ENCODE measurements at places on chromosomes 11 and 22. TPM values are rescaled to one million over a fixed set of nuclear protein-coding genes. Genes with fewer than 3 reads are reported as not detected.
A peak's percentile ranks its signal among the peaks of the same experiment; 100 is the strongest.

MRPL16 gene
- polyA plus RNA-seq, result 72.3 TPM

GAS2 gene
- 0.32 TPM for polyA plus RNA-seq

TRIM29 gene
- not detected for polyA plus RNA-seq

PRDX5 gene
- polyA plus RNA-seq, result 383 TPM

ISX gene
- not detected for polyA plus RNA-seq

OR4D5 gene
- polyA plus RNA-seq, result not detected

SLC22A9 gene
- polyA plus RNA-seq, result not detected

SEC14L6 gene
- polyA plus RNA-seq, result 0.19 TPM

GRCh38 chr22:49927483-49928184 lies 9.2 kb downstream of the CRELD2 start:
- DNase-seq, result no peak

DNA sequence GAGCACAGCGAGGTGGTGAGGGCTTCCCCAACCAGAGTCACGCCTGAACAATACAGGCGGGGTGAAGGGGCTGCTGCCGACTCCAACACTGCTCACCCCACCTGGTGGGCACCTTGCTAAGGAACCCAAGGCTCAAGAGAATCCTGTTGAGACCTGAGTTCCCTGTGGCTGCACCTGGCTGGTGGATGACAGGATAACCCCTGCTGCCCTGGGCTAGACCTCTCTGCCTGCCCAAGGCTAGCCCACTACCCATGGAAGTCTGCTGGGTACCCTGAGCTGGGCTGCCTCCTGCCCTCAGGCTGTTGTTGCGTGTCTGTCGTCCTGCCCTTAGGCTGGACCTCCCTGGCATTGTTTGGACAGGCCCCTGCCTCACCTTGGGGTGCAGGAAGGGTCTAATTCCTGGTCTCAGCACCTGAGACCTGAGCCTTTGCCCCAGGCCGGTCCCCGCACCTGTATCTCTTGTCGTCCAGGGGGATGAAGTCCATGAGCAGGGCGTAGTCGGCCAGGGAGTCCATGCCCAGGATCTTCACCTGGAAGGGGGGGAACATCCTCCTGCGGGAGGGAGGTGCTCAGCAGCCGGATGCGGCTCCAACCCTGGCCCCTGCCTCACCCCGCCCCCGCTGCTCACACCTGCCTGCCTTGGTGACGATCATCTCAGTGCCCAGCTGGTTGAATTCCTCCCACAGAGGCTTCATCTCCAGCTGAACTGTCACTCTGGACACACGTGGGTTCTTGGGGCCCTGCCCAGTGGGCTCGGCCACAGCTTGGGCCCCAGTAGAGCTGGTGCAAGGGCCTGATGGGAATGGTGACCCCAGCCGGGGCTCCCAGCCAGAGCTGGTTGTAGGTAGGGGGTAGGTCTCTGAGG lies 4.9 kb upstream of the NUDT8 start:
- no peak for DNase-seq

DNA sequence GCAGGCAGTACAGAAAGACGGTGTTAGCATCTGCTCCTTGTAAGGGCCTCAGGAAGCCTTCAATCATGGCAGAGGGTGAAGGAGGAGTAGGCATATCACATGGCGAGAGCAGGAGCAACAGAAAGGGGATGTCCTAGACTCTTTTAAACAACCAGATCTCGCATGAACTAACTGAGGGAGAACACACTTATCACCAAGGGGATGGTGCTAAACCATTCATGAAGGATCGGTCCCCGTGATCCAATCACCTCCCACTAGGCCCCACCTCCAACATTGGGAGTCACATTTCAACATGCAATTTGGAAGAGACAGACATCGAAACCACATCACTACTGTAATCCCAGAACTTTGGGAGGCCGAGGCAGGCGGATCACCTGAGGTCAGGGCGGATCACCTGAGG lies 39.9 kb upstream of the LIPT2 start:
- no peak for DNase-seq

GRCh38 chr22:36384766-36385481 lies 2.8 kb downstream of the MYH9 start:
- DNase-seq, result no peak

- no peak for DNase-seq
Observed at GRCh38 chr11:32990481-32990880, 25.2 kb upstream of the DEPDC7 start.

DNA sequence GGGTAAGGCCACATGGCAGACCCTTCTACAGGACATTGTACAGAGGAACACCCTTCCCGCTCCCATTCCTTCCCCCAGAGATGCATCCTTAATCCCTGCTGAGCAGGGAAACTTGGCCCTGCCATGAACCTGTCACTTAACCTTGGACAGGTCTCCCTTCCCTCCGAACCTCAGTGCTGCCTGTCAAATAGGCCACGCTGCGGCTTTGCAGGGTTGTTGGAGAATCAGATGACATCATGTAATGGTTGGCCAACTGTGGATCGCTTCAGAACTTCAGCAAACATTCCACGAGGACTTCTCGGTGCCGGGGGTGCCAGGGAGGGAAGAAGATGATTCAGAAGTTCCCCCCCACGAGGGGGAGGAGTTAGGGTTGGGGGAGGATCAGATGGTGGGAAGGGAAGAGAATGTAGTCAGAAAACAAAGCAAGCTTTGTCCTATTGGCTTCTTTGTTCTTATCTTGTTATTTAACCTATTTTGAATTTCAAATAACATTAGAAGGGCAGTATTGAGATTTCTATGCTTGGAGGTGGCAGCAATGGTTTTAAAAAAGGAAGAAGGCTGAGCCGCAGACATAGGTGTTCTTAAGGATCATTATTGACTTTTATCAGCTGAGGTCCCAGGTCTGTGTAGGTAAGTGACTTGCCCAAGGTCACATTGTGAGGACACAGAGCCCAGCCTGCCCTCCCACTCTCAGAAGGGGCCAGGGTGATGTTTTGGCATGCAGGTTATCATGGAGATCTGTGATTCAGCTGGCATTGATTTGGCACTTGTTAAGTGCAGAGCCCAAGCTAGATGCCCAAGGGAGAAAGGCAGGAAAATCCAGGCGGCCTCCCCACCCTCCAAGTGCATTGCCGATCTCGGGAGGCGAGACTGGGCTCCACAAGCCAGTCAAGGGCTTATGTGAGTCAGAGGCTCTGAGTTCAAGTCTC lies 3.1 kb downstream of the CDC42EP1 start:
- peak; percentile 85 for DNase-seq

DNA sequence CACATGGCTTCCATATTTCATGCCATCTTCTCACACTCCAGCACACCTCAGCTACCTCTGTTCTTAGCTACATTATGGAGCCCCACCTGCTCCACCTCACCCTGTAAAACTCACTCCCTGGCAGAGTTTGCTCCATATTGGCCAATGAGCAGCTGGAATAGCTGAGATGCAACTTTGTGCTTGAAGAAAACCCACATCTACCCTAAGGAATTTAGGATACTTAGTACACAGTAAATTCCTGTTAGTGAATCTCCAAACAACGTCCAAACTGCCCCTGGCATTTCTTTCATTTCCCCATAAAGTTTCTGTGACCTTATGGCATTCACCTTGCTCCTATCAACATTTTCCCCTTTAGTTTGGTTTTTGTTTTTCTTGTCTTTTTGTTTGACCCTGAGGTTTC lies 2.2 kb upstream of the VWCE start:
- DNase-seq, result no peak

GRCh38 chr22:37973271-37974170 lies 10.8 kb downstream of the SOX10 start:
- no peak for DNase-seq

- DNase-seq, result no peak
Observed at GRCh38 chr11:27207025-27207650, 155.9 kb downstream of the CCDC34 start.

- DNase-seq, result no peak
Observed at GRCh38 chr11:117019871-117020270, 78.4 kb downstream of the SIK3 start.

DNA sequence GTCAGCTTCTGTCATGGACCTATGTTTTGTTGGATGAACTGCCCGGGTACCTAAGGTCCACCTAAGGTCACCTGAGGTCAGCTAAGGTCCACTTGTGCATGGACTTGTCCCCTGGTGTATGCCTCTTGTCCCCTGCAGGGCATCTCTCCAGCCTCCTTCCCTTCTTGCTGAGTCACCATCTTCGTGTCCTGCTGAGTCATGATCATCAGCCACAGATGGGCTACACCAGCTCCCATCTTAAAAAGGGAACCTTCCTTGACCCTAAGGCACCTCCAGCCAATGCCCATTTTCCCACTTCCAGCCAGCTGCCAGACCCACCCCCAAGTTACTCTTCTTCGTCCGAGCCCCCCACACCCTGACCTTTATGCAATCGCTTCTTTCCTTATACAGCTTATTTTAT lies 544.9 kb downstream of the TBC1D22A start:
- peak; percentile 13 for DNase-seq

DNA sequence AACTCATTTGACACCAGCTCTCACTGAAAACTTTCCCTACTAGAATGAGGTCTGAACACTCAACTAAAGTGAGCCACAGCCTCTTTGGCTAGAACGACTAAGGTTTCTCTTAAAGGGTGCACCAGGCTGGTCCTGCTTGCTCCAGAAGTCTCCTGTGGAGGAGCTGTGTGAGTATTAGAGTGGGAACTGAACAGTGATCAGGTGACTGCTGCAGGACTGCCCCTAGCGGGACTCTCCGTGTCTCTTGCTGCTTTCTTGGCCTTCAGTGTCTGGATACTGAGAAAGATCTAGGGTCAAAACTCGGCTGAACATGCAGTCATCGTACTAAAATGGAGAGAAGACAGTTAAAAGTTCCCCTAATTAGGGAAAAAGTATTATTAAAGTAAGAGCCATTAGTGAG lies 34.6 kb downstream of the FAM118A start:
- no peak for DNase-seq

DNA sequence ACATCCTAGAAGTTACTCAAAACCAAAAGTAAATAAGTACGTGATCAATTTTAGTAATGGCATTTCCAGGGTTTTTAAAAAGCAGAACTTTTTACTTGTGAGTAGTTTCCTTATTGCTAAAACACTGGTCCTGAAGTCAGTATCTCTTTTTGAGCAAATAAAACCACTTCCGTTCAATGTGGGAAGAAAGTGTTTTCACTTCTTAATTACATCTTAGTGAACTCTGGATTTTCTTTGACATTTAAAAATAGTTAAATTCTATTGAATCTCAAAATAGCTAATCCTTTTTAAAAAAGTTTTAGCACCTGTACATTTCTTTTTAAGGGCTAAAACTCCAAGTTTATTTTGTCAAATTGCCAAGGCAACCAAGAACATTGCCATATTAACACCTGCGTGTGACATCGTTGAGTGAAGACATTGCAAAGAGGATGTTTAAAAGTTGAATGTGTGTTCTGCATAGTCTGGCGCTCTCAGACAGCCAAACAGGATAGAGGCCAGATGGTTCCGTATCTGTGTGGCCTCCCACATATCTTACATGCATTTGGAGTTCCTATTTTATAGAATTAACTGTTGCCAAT lies 17.2 kb upstream of the OR5B21 start:
- DNase-seq, result no peak

GRCh38 chr11:20112291-20113148 lies 47.8 kb downstream of the DBX1 start:
- peak; percentile 77 for DNase-seq

Data from AG04450 (cell line).